ENCODE measurements at places on chromosomes 3 and 15.

DNA sequence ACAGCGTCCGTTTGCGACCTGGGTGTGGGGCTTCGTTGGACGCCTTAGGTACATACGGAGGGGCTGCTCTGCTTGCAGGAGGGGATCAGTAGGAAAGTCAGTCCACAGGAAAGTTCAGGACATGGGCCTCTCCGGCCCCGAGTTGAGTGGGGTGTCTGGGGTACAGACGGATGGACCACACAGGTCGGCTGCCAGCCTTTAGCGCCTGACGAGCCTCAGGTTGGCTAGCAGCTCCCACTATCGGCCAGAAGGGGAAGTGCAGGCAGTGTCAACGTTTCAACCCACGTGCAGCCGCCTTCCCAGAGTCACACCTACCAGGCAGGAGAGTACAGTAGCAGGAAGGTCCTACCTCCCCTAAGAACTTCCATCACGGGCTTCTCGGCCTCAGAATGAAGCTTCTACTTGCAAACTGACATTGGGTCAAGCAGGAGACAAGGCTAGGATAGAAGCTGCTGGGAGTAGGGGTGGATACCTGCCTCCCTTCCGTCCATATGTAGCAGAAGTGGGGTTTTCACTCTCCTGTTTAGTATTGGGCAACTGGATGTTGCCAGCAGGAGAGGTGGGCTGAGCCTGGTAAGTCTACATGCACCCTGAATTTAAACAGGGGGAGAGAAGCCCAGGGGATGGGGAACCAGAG is 1.8 kb upstream of the SCN5A start:
- DNase-seq, result peak; percentile 30

DNA sequence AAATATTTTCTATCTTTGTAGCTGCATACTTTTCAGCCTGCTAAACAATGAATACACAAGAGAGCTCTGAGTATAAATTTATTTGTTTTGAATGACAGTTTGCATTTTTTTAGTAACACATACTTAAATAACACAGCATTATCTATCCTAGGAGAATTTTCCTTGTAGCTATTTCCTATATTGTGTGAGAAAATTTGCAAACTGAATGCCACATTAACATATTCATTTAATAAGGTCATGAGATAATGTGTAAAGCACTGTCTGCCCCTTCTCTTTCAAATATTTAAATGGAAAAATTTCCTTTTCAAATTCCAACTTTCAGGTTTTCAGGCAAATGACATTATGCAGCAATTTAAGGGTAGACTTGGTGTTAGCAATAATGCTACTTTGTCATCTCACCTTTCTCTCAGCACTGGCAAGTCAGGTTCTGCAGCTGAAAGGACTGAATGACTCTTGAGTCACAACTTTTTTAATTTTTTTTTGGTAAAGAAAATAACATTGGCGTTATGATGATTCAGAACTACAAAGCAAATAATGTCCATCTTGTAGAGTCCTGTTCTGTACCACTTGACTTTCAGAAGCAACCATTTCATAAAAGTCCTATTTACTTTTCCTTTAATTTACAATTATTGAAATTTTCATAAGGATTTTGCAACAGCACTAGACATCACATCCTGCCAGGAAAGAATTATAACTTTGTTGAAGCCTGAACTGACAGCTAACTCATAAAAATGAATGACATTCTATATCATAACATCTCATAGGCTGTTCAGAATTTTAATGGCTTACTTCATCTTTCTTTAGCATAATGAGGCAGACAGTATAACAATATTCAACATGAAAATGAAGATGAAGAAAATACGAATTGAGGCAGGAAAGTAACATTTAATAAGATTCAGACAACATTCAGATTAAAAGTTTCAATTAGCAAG is 681.6 kb upstream of the SEMA6D start:
- DNase-seq, result no peak

DNA sequence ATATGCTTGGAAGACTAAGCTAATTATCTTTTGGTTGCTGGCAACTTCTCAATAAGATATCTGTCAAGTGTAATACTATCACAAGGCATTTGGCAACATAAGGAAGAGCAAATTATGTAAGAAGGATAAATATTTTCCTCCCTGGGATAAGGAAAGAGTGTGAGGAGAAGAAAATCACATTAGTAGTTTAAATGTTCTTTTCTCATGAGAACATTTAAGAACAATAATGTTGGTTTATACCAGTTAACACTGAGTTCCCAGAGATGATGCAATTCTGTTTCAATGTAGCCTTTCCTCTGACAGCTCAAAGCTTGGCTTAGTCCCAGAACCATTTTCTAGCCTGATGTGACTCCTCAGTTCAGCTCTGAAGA is 66.1 kb upstream of the NPHP3 start:
- peak; percentile 92 for DNase-seq

DNA sequence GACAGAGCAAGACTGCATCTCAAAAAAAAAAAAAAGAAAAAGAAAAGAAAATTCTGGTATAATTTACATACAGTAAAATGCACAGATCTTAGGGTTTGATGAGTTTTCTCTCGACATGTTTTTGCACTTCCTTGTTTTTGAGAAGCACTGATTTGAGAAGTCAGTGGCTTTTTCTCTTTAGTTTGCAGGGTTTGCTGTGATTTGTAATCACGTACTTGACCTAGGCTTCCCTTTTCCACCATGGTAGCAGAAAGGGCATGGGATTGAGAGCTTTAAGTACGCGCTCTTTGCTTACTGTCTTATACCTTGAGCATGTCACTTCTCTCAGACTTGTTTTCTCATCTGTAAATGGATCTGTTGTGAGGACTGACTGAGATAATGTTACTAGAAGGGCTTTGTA is 4.1 kb downstream of the VHL start:
- DNase-seq, result no peak

- DNase-seq, result no peak
Measured at GRCh38 chr15:51750792-51751696, at the start of gene TMOD2. TSS of gene TMOD2 (plus strand) at chr15:51751597. CDS start at chr15:51766442, 14,845 bp downstream.

DNA sequence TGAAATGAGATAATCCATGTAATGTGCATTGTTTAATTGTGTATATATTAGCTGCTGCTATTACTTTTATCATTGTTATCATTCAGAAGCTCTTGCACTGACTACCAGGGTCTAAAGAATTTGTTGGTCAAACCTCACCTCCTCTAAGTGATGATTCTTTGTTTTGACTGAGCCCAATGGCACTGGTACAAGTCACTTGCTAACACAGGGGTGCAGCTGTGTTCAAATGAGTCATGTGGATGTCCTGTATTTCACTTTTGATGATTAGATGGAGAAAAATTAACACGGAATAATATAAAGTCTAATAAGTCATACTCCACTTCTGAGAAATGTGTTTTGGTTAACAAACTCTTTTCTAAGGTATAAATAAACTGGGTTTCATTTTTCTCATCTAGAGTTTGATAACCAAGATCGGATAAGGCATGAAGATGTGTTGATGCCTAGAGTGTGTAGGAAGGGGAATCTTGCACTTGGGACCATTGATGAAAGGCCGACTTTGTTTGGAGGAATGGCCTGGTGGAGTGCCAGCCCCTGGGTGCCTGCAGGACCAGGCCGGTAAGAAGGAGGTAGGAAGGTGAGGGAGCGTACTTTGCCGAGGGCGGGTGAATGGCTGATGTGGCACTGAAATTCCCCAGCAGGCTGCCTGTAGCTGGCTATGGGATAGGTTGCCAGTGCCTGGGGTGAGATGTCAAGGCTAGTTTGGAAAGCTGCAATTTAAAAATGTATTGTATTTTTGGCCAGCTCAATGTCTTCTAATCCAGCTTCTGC is 244.7 kb upstream of the ZPLD1 start:
- DNase-seq, result peak; percentile 26

GRCh38 chr3:71466483-71466882 is 117.0 kb downstream of the FOXP1 start:
- no peak for DNase-seq

DNA sequence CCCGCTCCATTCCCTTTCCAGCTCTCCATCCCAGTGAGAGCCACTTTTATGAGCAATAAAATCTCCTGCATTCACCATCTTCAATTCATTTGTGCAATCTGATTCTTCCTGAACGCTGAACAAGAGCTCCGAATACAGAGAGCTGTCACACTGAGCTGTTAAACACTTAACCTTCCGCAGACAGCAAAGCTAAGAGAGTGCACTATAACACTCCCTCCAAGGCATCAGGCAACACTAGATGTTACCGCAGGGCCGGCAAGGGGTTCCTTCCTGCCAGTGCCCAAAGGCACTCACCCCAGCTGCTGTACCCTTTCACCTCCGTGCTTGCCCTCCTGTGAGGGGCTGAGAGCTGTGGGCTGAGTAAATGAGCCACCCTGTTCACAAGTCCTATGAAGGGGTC is 85.6 kb downstream of the BCHE start:
- DNase-seq, result no peak

- no peak for DNase-seq
Measured at GRCh38 chr3:83843716-83844115, 1115.1 kb upstream of the CADM2 start.

- DNase-seq, result no peak
Measured at GRCh38 chr3:67846166-67846565, 191.8 kb upstream of the SUCLG2 start.

DNA sequence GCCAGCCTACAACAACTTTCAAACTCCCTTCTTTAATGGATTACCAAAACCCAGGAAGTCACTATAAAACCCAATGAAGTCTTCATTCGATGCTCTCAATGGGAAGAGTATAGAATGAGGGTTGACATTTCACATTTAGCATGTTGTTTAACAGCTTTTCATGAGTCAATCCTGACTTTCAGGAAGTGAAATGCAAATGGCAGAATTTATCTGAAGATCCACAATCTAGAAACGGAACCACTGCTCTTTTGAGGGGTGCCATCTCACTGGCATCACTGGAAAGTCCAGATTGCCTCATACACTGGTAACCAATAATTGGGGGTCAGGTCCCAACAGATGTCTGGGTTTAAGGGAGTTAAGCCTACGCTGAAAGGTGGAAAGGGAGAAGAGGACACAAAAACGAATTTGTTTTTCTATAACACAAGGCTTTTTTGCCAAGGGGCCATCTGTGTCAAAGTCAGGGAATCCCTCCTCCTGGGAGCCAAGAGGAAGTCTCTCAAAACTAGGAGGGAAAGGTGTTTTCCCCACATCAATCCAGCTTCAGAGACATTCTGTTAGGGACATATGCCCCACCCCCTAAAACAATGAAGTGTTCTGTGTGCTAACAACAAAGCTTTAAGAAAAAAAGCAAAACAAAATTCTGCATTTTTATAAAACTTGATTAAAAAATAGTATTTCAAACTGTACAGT is 12.0 kb upstream of the ATP1B3 start:
- no peak for DNase-seq

DNA sequence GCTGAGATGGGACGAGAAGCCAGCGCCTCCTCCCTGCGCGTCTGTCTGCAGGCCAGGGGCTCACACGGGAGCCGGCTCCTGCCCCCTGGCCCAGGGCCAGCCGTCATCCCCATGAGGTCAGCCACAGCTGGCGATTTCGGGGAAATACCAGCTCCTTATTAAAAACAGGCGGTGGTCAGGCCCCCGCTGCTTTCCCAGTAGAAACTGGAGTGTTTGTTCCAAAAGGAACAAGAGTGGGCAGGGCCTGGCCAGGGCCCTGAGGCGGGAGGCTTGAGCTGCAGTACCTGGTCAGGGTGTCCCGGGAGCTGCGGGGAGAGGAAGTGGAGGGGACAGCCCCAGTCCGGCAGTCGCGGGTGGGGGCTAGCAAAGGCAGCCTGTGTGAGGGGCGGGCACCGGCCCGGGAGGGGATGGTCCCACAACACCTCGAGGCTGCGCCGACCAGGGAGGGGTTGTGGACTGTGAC is 17.8 kb downstream of the MYL3 start:
- peak; percentile 92 for DNase-seq

DNA sequence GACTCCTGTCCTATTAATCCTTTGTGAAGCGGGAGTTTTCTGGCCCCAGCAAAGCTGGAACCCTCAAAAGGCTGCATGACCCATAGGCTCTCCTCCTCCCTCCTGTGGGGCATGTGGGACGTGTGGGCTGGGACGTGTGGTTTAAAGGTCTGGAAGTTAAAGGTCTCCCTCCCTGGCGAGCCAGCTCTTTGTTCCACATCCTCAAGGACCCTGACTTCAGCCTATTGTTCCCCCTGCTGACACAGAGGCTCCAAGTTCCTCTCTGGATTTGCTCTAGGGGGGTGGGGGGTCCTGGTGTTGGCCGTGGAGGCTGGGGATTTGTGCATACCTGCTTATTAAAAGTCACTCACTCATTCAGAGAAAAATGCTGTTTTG is 44.2 kb downstream of the SMAD6 start:
- DNase-seq, result no peak

GRCh38 chr3:195855471-195856409 is 44.0 kb upstream of the MUC4 start:
- no peak for DNase-seq

DNA sequence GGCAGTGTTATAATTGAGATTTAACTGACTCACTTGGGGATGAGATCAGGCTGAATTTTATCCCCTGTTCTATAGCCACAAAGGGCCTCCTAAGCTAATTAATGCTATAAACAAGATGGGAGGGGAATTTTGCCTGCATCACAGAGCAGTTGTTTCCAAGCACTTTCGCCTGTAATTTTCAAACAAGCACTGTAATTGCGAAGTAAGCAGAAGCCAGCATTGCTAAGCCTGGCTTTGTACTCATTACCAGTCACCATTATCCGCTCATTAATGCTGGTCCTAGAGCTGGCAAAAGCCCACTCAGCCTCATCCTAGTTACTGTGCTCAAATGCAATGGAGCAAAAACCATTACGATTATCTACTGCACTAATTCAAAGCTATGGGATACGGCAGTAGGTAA is 356.6 kb upstream of the UBE2E2 start:
- no peak for DNase-seq

DNA sequence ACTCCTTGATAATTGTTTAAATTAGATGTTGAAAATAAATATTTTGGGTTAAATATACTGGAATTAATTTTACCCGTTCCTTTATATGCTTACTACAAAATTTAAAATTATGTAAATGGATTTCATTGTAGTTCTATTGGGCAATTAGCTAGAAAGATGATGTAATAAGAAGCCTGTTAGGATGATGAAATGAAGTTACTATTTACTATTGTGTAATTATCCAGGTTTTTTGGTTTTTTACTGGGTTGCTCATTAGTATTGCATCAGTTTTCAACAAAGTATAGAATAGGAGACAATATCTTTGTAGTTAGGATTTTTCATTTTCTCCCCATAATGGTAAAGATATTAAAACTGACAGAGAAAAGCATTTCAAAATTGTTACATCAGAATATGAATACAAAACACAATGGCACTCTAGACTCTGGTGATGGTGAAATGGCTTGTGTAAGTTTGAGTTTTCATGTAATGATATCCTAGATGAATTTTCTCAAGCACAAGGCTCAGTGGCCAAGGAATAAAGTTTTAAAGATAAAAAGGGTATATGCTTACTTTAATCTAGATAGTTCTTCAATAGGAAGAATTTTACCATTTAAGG is 222.0 kb downstream of the P3H2 start:
- DNase-seq, result peak; percentile 39

DNA sequence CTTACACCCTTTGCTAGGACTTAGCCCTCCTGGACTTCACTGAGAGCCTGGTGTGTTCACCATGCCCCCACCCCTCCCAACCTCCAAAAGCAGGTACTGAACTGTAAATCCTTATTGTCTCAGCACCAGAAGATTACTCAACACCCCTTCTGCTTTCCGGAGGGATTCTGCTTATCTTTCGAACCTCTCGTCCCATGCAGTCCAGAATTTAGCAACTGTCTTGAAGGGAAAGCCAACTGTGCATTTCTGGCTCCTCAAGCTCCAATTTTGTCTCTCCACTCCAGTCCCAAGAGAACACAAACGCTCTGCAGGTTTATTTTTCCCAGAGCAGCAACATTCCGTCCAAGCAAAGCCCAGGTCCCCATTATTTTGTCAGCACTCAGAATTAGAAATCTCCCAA is 49.6 kb downstream of the RFTN1 start:
- no peak for DNase-seq

All from AG10803 (cell line).